Psoas muscle (tissue), 8 donors: ENCODE measurements at places on chromosomes 3 and 15. TPM values are rescaled to one million over a fixed set of nuclear protein-coding genes. Genes with fewer than 3 reads are reported as not detected.

The TMEM266 gene
- 7.9 TPM for total RNA-seq

The IL17RD gene
- 0.86 TPM for total RNA-seq

The MUC4 gene
- total RNA-seq: 0.08 TPM

The LOXL1 gene
- total RNA-seq: 6.3 TPM

The SCN5A gene
- total RNA-seq: 5.7 TPM

The KLF15 gene
- total RNA-seq: 37.8 TPM

The ANKRD34C gene
- not detected for total RNA-seq

The NLGN1 gene
- total RNA-seq: 0.54 TPM

The INKA1 gene
- total RNA-seq: 2.4 TPM

DNA sequence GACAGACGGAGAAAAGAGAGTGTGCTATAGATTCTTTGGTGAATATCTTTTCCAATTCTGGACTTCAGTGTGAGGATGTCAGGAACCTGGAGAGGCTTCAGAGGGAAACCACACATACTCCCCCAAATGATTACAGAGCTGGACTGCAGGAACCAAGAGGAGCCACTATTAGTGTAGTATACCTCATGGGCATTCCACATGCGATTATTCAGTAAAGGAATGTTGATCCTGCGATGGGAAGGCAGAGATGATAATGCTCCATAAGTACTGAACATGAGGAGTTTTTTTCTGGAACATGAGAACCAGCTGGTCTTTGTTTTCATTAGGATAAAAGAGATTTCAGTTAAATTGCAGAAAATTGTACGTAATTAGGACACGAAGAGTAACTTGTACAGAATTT is 18.7 kb downstream of the STARD9 start:
- DNase-seq: no peak

- DNase-seq: no peak
Observed at GRCh38 chr3:179174898-179175297, 26.7 kb downstream of the PIK3CA start.

GRCh38 chr3:157239082-157239704 is 79.2 kb upstream of the CCNL1 start:
- DNase-seq: peak; percentile 57

GRCh38 chr3:172107403-172107802 is 68.0 kb downstream of the FNDC3B start:
- DNase-seq: no peak

GRCh38 chr15:29115093-29115991 is 154.3 kb downstream of the NSMCE3 start:
- no peak for DNase-seq

DNA sequence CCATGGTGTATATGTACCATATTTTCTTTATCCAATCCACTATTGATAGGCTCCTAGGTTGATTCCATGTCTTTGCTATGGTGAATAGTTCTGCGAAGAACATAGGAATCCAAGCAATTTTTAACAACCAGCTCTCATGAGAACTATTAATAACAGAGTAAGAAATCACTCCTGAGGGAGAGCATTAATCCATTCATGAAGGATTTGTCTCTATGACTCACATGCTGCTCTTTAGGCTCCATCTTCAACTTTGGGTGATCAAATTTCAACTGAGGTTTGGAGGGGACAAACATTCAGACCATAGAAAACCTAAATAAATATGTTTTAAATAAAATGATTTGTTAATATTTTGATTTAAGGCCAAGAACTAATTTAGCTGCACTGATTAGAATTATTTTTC is 147.4 kb downstream of the NSUN3 start:
- no peak for DNase-seq

GRCh38 chr15:84983294-84983693 is 1.6 kb downstream of the PDE8A start:
- DNase-seq: no peak

GRCh38 chr3:99984139-99984538 is 130.2 kb downstream of the FILIP1L start:
- no peak for DNase-seq

DNA sequence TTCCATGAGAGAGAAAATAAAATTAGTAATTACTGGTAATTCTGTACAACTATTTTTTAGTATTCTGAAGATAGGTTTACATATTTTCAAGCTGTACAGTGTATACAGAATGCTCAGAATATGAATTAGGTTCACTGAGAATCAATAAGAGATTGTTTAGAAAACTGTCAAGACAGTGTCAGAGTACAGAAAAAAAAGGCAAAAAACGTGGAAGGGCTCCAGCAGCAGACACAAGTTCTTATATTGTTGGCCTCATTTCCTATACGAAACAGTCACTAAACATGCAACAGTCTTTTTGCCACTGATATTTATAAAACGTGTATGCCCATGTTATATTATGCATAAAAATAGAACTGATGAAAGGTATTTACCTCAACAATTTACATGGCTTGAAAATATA is 103.9 kb downstream of the ISL2 start:
- no peak for DNase-seq

GRCh38 chr15:85527895-85528294 is 147.5 kb downstream of the AKAP13 start:
- DNase-seq: no peak

- DNase-seq: no peak
Observed at GRCh38 chr3:37112987-37113386, 61.4 kb downstream of the LRRFIP2 start.

GRCh38 chr15:63203451-63204090 is 14.2 kb downstream of the RAB8B start:
- DNase-seq: no peak

DNA sequence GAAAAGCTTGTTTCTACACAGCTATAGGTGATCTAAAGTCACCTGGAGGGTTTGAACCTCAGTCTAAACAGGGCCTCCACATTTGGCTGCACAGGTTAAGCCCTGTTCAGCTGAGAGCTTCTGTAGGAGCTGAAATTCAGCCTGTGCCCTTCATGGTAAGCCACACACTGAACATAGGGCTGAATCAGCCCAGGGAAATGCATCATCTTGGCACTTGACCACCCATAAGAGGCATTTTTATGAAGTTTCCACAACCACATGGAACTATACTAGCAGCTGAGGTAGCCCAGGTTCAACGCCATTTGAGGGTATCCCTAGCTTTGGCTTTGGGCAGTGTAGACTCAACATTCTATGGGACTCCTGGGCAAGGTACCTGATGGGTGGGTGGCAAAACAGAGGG is 126.8 kb downstream of the FAM174B start:
- no peak for DNase-seq

- DNase-seq: no peak
Observed at GRCh38 chr3:142356818-142357217, 91.0 kb downstream of the XRN1 start.

- DNase-seq: peak; percentile 44
Observed at GRCh38 chr15:56040081-56041035, 46.9 kb upstream of the NEDD4 start.

DNA sequence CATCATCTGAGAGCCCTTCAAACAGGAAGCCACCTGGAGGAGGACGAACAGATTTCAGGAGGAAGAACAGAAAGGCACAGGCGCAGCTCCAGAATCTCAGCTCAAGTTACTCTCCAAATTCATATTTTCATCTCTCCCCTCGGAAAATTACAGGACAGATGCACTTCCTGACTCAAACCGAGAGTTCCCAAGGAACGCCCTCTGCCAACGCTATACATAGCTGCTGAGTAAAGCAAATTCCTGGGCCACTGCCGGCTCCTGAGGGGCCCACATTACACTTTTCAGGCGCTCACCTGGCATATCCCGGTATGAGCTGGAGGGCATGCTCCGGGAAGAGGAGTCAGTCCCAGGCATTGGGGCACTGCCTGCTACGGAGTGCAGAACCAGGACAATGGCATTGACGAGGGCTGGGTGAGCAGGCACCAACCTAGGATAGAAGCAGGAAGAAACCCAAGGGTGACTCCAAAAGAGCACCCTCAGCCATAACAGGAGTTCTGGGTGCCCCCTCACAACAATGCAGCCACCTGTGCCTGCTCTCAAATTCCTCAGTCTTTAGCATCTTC is 11.2 kb downstream of the UBL7 start:
- DNase-seq: no peak

DNA sequence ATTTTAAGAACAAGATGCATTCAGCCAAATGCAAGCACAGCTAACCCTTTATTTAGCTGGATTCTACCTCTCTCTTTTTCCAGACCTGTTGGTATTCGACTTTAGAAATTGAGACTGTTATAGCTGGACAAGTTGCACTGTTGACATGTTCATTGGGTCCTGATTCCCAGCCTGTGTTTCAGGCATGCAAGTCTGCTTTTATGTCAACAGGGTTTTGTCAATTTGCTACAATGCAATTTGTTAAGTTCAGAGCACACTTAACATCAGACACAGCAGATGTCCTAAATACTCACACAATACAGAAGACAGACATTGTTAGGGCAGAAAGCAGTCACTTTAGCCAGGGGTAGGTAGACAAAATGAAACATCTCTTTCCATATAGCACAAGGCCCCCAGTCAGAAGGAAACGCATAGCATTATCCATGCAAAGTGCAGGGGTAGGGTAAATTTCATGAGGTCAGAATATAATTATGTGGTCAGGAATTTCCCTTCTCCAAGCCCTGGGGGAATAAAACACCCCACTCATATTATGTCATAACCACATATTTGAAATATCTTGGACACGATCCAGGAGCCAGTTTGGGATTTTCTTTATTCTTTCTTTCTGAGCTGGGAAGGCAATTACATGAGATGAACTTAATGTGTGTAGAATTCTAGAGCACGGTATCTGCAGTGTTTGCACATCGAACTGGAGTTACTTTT is 504.1 kb downstream of the NTRK3 start:
- DNase-seq: no peak

- DNase-seq: no peak
Observed at GRCh38 chr15:77081971-77082370, 11.1 kb upstream of the TSPAN3 start.

GRCh38 chr15:92109191-92109873 is 255.8 kb downstream of the SLCO3A1 start:
- no peak for DNase-seq

DNA sequence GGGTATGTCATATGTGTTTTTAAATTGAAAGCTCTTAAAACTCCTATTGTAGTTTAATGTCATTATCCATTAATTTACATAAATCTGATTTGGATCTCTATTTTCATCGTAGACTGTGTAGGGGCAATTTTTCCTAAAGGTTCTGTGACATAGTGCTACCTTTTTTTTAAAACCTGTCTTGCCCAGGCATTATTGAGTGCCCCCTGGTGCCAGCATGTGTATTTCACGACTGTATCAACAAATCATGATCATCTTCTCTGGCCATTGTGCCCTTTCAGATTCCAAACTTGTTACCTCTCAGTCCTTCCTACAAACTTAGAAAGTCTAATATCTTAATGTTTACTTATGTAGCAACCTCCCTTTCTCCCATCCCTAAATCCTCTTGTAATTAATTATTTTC is 97.2 kb upstream of the FLNB start:
- no peak for DNase-seq

DNA sequence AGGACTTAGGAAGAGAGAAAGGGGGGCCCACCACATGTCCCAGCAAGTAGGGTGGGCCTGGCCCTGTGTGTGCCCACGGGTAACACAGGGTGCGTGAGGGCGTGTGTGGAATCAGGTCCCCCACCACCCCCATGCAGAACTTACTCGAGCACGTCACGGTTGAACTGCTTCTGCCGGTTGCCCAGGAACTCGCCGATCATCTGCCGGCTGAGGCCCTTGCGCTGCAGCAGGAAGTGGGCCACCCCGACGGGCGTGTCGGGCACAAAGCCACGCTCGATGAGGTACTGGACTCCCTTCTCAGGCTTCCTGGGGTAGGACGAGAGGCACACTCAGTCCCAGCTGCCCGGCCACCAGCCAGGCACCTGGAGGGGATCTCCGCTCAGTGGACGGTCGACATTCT is 83.1 kb upstream of the RPL32 start:
- no peak for DNase-seq

DNA sequence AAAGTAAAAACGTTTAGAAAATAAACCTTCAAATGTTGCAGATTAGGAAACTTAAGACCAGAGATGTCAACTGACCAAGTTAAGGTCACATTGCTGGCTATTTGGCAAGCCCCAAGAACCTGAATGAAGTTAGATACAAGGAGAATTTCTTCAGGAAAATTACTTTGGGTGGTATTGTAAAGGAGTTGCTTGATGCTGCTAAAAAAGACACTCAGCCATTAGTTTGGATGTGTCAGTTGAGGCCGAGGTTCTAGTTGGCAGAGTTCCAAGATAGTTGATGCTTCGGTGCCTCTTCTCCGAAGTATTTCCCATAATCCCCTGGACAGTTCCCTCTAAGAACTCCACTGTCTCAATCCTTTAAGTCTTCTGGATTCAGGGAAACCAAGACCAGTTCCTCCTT is 24.3 kb downstream of the SIAH2 start:
- no peak for DNase-seq

GRCh38 chr3:69936266-69936665 is 63.3 kb upstream of the SAMMSON start:
- DNase-seq: no peak

DNA sequence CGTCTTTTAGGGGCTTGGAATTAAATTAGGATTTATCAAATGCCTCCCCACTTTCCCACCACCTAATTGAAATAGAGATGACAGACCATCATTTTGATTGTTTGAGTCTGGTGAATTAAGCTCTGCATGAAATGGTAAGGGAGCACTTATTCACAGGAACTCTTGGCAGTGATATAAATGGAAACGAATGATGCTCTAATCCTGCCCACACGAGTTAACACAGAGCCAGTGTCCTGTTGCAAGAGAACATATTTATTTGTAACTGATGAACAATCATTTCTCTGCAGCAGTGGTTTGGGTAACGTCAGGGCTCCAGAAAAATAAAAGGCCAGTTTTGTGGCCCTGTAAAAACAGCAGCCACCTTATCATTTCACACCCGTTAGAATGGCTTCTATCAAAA is 163.3 kb downstream of the FEZF2 start:
- no peak for DNase-seq

DNA sequence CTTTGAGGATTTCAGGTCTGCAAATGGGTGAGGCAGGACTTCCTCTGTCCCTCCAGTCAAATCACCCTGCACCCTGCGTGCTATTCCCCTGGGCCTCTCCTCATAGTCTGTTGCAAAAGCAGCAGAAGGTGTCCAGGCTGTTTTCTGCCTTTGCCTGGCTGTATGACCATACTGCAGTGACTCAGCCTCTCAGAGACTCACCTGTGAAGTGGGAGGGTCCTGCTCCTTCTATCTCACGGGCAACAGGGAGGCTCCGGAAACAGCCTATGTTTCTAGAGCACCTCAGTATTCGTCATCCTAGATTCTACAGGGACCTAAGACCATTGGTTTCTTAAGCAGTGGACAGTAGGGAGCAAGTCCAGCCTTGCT is 216.4 kb downstream of the TLE3 start:
- no peak for DNase-seq

DNA sequence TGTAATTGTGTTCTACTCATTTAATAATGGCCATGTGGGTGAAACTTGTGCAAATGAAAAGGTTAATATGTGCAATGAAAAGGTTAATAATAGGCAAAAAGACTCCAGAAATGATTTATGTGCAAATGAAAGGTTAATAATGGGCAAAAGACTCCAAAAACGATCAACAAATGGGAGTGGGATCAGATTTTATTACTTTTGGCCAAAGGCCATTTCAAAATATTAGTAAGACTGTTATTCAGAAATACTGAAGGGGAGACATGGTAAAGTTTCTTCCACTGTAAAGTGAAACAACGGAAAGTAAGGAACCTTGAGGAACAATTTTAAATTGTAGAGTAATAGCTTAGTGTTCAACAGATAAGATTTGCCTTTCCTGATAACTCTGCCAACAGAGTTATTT is 40.7 kb downstream of the STARD9 start:
- no peak for DNase-seq
